Fibroblast of skin of right biceps (primary cell): ENCODE measurements at places on chromosomes 7 and 10.

GRCh38 chr10:89295597-89295996 is 6.2 kb upstream of the IFIT2 start:
- peak; percentile 68 for DNase-seq

DNA sequence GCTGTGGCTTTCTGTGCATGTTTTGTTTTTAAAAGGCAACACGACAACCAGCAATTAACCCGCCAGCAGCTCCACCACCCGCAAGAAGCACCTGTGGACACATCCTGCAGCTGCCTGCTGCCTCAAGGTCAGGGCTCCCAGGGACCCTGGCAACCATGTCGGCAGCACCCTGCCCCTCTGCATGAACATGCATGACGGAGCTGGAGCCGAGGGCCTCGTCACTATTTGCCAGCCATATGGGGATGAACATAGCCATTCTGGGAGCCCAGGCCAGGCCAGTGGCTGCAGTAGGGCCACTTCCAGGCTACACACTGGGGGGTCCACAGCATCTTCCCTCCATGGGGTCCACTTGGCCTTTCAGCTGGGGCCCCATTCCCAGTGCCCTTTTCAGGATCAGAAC is 52.9 kb downstream of the CAMK2B start:
- no peak for DNase-seq

DNA sequence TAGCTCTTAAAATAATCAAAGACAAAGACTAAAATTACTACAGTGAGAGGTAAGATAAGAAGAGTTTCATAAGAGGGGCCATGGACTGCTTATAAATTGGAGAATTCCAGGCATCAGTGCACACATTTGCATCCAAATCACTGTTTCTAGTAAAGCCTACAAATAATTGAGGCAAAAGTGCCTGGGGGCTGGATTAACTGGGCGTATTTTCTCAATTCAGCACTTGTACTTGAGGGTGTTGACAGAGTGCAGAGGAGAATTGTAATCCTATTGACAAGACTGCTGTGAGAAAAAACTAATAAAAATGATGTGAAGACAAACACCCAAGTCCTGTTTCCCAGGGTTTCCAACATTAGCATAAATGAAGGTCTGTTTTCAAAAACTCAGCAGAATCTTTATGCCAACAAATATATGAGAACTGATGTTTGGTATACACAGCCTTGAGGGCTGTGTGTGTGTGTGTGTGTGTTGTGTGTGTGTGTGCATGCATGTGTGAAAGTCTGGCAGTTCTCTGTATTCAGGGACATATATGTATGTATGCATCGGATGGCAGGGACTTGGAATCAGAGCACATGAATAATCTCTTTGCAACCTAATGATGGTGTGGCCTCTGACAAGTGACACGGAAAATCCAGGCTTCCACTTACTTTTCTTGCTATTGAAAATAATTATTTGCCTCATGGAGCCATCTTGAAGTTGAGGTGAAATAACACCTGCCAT is 182.1 kb upstream of the CDC14C start:
- DNase-seq: no peak

DNA sequence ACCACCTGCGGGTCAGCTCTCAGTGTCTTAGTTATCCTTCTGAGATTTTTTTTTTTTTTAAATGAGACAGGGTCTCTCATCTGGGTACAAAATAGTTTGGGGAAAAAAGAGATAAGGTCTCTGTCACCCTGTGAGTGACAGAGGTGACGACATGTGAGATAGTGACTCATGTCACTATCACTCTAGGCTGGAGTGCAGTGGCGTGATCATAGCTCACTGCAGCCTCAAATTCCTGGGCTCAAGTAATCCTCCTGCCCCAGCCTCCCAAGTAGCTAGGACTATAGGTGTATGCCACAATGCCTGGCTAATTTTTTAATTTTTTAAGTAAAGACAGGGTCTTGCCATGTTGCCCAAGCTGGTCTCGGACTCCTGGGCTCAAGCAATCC is 10.4 kb downstream of the BLVRA start:
- DNase-seq: no peak
